M059J (cell line): ENCODE measurements at places on chromosomes 6 and 20. TPM values are rescaled to one million over a fixed set of nuclear protein-coding genes. Genes with fewer than 3 reads are reported as not detected.

CALHM6 gene
- total RNA-seq = 6.3 and 6.9 TPM in 2 replicates

NKX2-2 gene
- 1.7 and 2.6 TPM in 2 replicates for total RNA-seq

RCAN2 gene
- 2.3 and 2.7 TPM in 2 replicates for total RNA-seq

UNC93A gene
- not detected in 2 replicates for total RNA-seq

TAAR6 gene
- not detected in 2 replicates for total RNA-seq

SRC gene
- 16.5 and 24.3 TPM in 2 replicates for total RNA-seq

RAB44 gene
- not detected in 2 replicates for total RNA-seq

SLC35F1 gene
- total RNA-seq = 0.02 TPM in 1 of 2 replicates, not detected in the other

WFDC12 gene
- total RNA-seq = not detected in 2 replicates

CLPSL1 gene
- not detected in 2 replicates for total RNA-seq

DNA sequence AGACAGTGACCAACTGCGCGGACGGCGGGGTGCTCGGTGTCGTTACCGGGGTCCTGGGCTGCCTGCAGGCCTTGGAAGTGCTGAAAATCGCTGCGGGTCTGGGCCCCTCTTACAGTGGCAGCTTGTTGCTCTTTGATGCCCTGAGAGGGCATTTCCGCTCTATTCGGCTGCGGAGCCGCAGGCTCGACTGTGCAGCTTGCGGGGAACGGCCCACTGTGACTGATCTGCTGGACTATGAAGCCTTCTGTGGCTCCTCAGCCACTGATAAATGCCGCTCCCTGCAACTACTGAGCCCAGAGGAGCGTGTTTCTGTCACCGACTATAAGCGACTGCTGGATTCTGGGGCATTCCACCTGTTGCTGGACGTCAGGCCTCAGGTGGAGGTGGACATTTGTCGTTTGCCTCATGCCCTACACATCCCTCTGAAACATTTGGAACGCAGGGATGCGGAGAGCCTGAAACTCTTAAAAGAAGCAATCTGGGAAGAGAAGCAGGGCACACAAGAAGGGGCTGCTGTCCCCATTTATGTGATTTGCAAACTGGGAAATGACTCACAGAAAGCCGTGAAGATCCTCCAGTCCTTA is 1.0 kb downstream of the MOCS3 start:
- no peak for DNase-seq

DNA sequence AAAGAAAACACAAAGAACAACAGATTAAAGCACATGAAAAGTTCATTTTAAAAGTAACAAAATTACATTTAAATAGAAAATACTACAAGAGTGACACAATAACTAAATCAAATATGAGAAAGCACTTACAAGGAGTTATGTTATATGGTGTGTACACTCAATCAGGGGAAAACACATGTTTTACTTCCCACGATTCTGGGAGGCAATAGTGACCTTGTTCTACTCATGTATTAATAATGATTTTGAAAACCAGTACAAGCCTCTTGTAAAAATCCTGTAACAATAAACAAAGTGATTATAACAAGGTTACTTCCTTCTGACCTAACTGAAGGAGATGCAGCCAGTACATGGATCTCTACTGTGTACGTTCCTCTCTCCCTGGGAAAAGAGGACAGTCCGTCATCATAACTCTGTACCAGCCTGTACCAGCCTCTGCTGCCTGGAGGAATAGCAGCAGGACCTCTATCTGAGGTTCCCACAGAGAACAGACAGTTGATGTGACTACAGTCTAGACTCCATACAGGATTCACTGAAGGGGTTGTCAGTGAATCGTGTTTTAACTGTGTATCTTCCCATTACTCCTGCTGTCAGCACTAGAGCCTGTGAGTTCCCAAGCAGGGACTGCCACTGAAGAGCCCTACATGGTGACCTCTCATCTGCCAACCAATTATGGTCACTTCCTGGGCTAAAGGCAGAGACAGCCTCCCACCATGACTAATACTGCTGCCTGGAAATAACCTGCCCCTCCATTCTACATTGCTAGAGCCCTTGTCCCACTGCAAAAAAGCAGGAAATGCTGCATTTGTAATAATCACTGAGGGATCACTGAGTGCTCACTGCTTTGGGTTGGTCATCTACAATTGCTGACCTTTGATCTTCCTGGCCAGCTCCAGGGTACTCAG is 149.7 kb downstream of the KIF16B start:
- peak; percentile 72 for DNase-seq

- DNase-seq = peak; percentile 18
Measured at GRCh38 chr6:106620931-106621672, 8.2 kb downstream of the RTN4IP1 start.

DNA sequence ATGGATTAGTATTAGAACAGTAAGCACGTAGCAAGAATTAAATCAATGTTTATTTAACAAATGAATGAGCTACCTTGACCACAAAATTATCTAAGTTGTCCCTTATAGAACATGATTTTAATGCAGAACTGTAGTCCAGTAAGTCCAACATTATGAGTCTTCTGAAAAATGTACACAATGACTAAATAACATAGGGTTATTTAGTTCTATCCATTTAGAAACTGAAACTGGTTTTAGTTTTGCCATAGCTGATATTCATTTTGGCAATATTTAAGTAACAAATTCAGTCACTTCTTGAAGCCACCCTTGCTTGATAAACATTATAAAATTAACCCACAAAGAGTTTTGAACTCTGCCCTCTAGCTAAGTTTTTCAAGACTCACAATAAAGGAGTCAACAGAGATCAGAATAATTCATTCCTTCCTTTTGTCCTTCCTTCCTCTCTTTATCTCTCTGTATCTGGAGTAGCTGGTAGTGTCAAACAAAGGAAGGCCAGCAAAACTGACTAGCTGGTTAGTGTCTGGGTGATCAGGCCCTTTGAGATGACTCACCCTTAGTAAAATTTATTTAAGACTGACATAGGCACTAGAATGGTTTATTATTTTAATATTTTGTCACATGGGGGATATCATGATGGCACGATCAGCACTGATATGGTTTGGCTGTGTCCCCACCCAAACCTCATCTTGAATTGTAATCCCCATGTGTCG is 115.1 kb downstream of the BTBD9 start:
- DNase-seq = peak; percentile 61

- DNase-seq = no peak
Measured at GRCh38 chr20:4776079-4776630, 54.4 kb downstream of the PRND start.

DNA sequence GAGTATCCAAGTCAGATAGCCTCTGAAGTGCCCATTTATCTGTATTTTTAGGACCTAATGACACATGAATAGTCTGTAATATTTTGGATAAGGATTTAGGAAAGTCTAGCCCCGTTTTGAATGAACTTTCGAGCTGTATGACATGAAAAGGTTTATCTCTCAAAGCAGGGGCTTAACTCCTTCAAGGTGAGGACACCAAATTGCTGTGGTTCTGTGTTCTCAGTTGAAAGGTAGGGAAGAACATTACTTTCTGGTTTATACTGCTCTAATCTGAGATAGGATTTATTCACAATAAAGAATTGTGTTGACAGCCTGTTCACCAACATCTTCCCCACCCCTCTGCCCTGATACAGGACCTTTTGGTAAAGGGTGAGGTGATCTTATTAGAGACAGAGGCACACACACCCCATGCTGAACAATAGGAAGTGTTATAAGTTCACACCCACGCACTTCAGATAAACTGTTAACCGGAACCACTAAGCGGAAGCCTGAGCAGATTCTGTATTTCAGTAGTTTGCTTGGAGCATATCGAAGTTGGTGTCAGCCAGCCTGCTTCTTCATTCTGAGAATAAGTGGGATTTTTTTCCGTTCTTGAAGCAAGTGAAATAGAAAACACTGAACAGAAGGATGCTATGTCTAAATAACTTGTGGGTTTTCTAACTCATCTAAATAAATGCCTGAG is 223.3 kb downstream of the TMEM242 start:
- no peak for DNase-seq

DNA sequence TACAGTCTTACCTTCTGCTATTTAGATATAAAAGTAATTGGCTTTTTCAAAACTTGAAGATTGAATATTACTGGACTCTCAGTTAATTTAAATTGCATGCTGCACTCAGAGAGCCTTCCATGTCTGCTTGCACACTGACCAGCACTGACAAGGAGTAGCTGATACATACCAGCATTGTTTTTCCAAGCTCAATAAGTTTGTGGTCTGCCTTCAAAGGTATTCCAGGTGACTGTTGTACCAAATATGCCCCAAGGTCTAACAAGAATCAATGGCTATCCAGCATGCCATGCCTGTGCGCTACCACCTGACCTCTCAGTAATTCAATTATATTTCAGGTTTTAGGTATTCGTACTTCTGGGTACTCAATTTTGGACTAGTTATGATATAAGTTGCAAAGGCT is 30.0 kb downstream of the BEND6 start:
- DNase-seq = no peak

DNA sequence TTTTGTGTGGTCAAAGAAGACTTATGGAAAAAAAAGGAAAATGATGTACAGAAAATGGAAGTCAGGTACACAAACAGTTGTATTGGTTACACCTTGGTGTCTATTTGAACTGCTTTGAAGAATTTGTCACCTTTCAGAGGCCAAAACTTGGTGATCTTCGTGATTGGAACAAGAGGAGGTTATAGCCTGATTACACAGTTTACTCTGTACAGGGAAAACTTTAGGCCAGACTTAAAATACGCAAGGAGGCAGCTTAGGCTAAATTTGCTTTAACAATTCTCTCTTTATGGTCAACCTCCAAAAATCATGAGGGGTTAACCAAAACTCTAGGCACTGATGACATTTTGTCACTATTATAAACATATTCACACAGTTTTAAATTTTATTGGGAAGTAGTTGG is 353.7 kb downstream of the PRKN start:
- DNase-seq = no peak

- peak; percentile 19 for DNase-seq
Measured at GRCh38 chr20:48319943-48320584, 507.7 kb downstream of the PREX1 start.

DNA sequence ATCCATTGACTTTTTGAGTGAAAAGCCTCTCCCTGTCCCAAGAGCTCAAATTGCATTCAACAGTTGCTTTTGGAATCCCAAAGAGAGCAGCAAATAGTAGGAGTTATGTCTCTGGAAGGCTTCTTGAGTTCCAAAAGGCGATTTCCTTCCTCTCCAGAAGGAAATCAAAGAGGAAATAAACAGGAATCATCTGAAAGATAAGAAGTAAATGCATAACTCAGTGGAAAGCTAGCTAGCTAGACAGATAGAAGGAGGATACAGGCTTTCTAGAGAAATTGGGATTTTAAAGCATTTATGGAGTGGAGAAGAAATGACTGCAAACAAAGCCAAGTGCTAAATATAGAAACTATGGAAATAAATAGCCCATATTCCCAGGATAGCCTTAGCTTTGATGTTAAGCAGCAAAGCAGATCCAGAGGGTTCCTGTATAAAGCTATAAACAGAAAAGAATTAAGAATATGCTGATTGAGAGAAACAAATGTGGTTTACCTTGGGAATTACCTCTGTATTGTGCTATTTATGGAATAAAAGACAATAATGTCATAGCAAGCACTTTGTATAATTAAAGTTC is 214.7 kb downstream of the PLCB1 start:
- DNase-seq = no peak

- DNase-seq = no peak
Measured at GRCh38 chr6:72037006-72037405, 150.7 kb downstream of the RIMS1 start.

DNA sequence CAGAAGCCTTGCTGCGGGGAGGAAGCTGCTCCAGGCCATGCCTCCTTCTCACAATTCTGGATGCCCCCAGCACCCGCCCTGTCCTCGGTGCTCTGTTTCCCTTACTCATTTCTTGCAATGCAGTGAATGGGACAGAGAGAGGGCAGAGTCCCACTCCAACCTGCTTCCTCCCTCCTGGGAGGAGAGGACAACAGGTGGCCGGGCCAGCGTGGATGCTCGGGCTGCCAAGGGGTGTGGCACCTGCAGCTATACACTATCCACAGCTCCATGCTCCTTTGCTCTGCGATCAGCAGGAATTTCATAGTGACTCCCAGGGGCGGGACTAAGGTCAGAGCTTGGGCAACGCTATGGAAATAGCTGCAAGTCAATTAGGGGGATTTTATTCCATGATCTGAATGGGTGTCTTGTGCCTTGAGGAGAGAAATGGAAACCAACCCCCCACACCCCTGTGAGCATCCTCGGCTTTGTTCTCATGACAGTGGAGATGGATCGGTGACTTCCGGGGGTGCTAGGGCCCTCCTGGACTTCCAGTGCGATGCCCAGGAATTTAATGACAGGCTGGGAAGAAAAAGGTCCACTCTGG is 192.5 kb downstream of the MYLK4 start:
- DNase-seq = no peak

DNA sequence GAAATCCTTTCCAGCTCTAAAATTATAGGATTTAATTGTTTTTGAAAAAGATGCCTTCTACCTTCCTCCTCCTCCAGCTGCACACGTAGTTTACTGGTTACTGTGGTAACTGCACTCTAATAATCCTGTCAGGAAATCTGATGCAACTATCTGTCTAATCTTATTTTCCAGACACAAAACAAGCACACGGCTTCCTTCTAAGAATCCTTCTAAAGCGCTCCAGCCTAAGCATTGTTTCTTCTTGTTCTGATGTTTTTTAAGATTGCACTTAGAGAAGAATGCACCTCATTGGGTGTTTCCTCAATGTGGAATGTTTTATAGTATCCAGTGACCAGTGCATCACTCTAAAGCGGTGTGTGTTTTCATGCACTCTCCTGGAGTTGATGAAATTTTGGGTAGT is 63.6 kb downstream of the CARMIL1 start:
- peak; percentile 38 for DNase-seq

DNA sequence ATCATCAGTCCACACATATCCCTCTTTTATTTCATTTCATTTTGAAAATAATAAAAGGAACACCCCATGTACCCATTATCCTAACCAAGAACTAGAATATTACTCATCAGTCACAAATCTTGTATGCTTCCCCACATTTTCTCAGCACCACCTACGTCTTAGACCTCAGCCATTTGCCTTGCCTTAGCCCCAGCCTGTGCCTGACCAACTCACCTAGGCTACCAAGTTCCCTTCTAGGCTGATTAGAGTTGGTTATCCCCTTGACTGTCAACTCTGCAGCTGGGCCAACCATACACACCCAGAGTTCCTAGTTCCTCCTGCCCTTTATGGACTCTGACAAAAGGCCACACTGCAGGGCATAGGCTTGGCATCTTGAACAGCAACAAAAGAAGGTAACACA is 33.4 kb upstream of the IPCEF1 start:
- no peak for DNase-seq
